Cerebellum (tissue), 4 donors: ENCODE measurements at places on chromosomes 16 and 17. TPM values are rescaled to one million over a fixed set of nuclear protein-coding genes. Genes with fewer than 3 reads are reported as not detected.

DNA sequence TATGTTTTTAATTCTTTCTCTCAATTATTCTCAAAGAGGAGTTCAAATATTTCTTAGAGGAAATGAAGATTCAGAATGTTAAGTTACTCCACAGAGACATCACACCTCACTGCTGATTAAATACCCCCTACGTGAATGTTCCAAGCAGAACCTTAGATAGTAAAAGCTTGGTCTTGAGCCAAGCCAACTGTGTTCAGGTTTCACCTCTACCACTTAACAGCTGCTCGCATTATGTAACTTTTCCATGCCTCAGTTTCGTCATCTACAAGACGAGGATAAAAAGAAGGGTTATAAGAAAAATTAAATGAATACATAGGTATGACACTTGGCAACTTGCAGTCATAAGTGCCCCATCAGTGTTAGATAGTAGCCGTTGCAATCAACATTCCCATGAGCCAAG is 356.2 kb downstream of the RBFOX1 start:
- no peak for DNase-seq

GRCh38 chr16:87964049-87964659 is 12.9 kb downstream of the BANP start:
- peak; percentile 38 for DNase-seq

The HS3ST3B1 gene
- 1.4 TPM for total RNA-seq

The TIMP2 gene
- 36.2 TPM for total RNA-seq

DNA sequence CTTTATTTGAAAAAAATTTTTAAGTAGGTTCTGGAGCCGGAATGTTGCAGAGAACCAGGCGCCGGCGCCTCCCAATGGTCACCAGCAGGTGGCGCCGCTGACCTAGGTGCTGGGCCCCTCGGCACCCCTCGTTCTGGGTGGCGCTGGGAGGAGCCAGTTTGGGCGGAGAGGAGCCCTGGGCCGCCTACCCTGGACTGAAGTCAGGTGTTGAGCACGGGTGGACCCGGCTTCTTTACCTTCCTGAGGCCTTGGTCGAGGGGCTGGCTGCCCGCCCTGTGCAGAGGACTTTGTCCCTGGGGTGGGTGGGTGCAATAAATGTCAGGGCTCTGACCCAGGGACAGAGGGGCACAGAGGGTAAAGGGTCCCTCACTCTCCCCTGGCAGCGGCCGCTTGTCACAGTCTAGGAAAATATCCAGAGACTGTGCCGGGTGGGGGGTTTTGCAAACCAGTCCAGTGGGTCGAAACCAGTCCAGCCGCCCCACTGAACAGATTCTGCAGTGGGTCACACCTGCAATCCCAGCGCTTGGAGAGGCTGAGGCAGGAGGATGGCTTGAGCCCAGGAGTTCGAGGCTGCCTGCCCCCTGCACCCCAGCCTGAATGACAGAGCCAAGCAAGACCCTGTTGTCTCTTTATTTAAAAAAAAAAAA is 30.1 kb upstream of the TNFRSF13B start:
- DNase-seq, result peak; percentile 86

- DNase-seq, result peak; percentile 47
Observed at GRCh38 chr16:83899272-83899897, 470 bp downstream of the MLYCD start.

- no peak for DNase-seq
Observed at GRCh38 chr17:76515274-76515949, 14.2 kb upstream of the RHBDF2 start.

- no peak for DNase-seq
Observed at GRCh38 chr16:4176906-4177417, 60.7 kb upstream of the ADCY9 start.

The TMEM238L gene
- total RNA-seq, result not detected

The TMEM114 gene
- total RNA-seq, result not detected

DNA sequence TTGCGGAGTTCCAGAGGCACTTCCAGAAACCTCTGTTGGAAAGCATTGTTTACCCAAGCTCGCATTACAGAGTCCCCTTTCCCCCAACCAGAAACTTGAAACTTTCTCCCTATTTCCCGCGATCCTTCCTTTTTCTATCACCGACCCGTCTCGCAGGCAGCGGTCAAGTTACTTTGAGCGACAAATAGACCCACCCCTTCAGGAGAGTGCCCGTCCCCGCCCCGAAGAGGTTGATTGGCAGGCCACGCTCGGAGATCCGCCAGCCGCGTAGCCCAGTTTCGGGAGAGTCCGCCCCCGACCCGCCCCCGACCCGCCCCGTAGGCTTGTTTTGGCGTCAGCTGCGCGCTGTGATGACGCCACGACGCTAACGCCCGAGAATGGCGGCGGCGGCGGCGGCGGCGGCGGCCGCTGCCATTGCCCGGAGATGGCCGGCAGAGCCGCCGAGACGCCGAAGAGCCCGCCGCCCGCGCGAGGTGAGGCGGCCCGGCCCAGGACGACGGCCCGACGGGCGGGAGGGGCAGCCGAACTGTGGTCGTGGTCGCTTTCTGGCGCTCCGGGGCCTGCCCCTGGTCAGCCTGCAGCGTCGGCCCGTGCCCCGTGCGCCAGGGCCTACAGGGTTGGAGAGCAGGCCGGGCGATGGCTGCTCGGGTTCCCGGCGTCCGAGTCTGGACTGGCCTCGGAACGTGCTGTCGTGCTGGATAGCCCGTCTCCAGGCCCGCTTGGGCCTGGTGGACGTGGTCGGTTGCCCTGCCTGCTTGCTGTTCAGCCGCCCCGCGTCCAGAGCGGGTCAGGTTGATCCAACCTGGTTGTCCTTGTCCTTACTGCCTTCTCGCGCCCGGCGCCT is at the start of gene PSKH1:
Gene PSKH1 (plus strand): TSS at position 356 of the 844 bp plus-strand sequence. CDS start 15,496 bp downstream, outside the sequence.
- DNase-seq, result peak; percentile 100

The PRR11 gene
- 11.7 TPM for total RNA-seq

DNA sequence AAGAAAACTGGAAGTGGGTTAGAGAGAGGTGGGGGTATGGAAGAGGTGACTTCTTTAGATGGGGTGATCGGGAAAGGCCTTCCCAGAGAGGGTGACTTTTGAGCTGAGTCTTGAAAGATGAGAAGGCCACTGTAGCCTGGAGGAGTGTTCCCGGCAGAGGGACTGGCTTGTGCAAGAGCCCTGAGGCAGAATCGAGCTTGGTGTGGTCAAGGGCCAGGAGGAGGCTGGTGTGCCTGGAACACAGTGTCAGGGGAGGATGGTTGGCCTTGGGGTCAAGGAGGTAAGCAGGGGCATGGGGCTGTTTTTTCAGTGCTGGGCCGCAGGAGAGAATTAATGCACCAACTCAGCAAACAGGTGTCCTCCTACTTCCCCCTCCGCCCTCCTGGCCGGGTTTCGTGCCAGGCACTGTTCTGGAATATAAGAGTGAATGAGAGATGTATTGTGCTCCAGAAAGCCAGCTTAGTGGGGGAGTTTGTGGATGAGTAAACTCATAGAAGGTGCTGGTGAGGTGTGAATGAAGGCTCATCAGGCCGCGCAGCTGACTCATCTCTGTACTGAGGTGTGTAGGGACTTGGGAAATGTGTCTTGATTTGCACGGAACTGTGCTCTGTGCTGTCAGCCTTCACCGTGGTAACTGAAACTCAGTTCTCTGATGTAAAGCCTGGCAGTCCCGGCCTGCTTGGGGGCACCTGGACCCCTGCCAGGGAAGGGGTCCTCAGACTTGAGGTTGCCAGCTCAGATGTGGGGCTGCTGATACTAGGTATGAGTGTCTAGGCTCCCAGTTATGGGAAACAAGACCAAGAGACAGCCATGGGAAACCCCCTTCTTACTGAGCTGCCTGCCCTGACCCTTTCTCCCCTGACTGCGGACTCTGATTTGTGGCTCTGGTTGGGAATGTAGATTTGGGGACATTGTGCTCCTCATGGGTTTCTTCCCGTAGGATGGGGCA is 15.3 kb downstream of the KSR1 start:
- DNase-seq, result no peak

- no peak for DNase-seq
Observed at GRCh38 chr17:59848778-59849177, 44.0 kb downstream of the TUBD1 start.

The PGAP6 gene
- total RNA-seq, result 17.5 TPM

DNA sequence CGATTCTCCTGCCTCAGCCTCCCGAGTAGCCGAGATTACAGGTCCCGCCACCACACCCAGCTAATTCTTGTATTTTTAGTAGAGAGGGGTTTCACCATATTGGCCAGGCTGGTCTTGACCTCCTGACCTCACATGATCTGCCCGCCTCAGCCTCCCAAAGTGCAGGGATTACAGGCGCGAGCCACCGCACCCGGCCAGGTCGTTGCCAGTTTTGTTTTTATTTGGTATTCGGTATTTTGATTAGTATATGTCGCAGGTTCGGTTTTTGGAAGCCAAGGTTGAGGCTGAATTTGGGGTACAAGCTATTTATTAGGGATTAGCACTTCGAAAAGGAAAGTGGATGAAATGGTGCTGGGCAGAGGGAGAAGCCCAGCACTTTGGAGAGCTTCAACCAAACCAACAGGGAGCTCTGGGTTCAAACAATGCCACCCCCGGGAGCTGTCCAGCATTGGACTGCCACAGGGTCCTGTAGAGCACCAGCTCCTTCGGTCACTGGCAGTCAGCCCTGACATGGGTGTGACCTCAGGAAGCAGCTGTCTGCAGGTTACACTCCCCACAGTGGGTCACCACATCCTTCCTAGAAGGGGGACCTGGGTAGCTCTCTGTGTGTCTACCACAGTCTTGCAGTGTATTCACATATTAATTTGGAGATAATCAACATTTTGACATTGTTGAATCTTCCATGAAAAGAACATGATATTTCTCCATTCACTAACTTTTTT is 1.5 kb upstream of the CLEC10A start:
- no peak for DNase-seq

The OSBPL7 gene
- 8.4 TPM for total RNA-seq

DNA sequence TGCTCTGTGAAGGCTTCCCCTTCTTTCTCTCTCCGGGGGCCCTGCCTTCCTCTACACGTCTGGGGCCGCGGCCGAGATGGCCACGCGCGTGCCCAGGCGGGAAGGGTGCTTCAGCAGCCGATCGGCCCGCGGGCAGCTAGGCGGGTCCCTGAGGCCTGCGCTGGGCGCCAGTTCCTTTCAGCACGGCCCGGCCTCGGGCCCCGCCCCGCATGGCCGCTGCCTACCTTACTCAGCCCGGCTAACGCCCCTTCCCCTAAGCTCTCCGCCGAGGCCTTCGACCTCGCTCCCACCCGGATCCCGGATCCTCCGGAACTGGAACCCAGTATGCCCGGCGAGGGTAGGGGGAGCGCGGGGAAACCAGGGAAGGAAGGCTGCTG is 335 bp downstream of the TMEM11 start:
- DNase-seq, result no peak

The RETREG3 gene
- 36.8 TPM for total RNA-seq

- DNase-seq, result no peak
Observed at GRCh38 chr16:23561586-23561985, 4.1 kb downstream of the UBFD1 start.
